ENCODE measurements at places on chromosomes 13 and 19. TPM values are rescaled to one million over a fixed set of nuclear protein-coding genes. Genes with fewer than 3 reads are reported as not detected.

Gene SULT2A1
- not detected for total RNA-seq

Gene CD320
- total RNA-seq = 19.1 TPM

Gene ZNF296
- total RNA-seq = 0.69 TPM

Gene AMER2
- 99.9 TPM for total RNA-seq

Gene GJB2
- total RNA-seq = 4.2 TPM

Gene PTPRH
- total RNA-seq = 0.69 TPM

Gene ANKRD24
- 6.5 TPM for total RNA-seq

Gene PTGER1
- 0.69 TPM for total RNA-seq

Gene ZNF320
- total RNA-seq = 30.4 TPM

Gene CEACAM3
- not detected for total RNA-seq

Gene NLRP9
- not detected for total RNA-seq

Gene SYT5
- total RNA-seq = 67.4 TPM

Gene ARRDC2
- total RNA-seq = 1.6 TPM

Gene C19orf85
- total RNA-seq = not detected

Gene PIN1
- 106 TPM for total RNA-seq

Gene CYP2S1
- 3.2 TPM for total RNA-seq

Gene TNNI3
- 3.5 TPM for total RNA-seq

Gene BRCA2
- 4.6 TPM for total RNA-seq

Gene NCAN
- 241 TPM for total RNA-seq

Gene B3GNT8
- total RNA-seq = not detected

Gene BSPH1
- not detected for total RNA-seq

Gene SPIB
- 0.23 TPM for total RNA-seq

Gene FRY
- total RNA-seq = 94.8 TPM

Gene OR4F17
- not detected for total RNA-seq

Gene IL11
- total RNA-seq = 0.23 TPM

Gene ZNF285
- total RNA-seq = 18.9 TPM

Gene PTPRS
- 269 TPM for total RNA-seq

Gene PRSS57
- total RNA-seq = not detected

Gene APOC4
- total RNA-seq = not detected

Gene MYPOP
- 1.4 TPM for total RNA-seq

Gene SLC8A2
- 58.8 TPM for total RNA-seq

Gene NUDT15
- 16.8 TPM for total RNA-seq

Gene DACH1
- 29.8 TPM for total RNA-seq

Gene FBN3
- 22.1 TPM for total RNA-seq

Gene RNASEH2B
- 200 TPM for total RNA-seq

Gene RNF113B
- total RNA-seq = not detected

Gene KLK15
- total RNA-seq = not detected

Gene CEACAM7
- not detected for total RNA-seq

Gene FFAR2
- total RNA-seq = 0.23 TPM

Gene NXNL1
- total RNA-seq = not detected

Gene FARSA
- 64.8 TPM for total RNA-seq

Gene CAMSAP3
- total RNA-seq = 15.5 TPM

Gene ZNF541
- 0.23 TPM for total RNA-seq

Gene CCDC70
- not detected for total RNA-seq

Gene NPHS1
- 0.46 TPM for total RNA-seq

Gene PALM3
- total RNA-seq = 6.0 TPM

Gene CCNA1
- 12.5 TPM for total RNA-seq

Gene ZNF738
- total RNA-seq = 39.7 TPM

Gene CCDC8
- total RNA-seq = 8.1 TPM

Gene ZNF208
- total RNA-seq = 11.8 TPM

Gene MBD3L4
- total RNA-seq = not detected

Gene TMPRSS9
- 0.23 TPM for total RNA-seq

Gene SLC10A2
- not detected for total RNA-seq

Gene ZNF709
- 28.1 TPM for total RNA-seq

All from diencephalon (tissue), 1 donor.